ENCODE measurements at places on chromosomes 11 and 22. TPM values are rescaled to one million over a fixed set of nuclear protein-coding genes. Genes with fewer than 3 reads are reported as not detected.
A peak's percentile ranks its signal among the peaks of the same experiment; 100 is the strongest.

- DNase-seq, result no peak
These were observed 203.1 kb upstream of the MTMR2 start for GRCh38 chr11:96126917-96127595.

Gene TRIM34
- 2.7 TPM for polyA plus RNA-seq

- no peak for DNase-seq
These were observed 32.2 kb upstream of the PLET1 start for GRCh38 chr11:112292785-112293407.

- no peak for DNase-seq
These were observed 4.0 kb downstream of the POGLUT3 start for GRCh38 chr11:108494182-108494581.

Gene SEPTIN3
- 1.6 TPM for polyA plus RNA-seq

DNA sequence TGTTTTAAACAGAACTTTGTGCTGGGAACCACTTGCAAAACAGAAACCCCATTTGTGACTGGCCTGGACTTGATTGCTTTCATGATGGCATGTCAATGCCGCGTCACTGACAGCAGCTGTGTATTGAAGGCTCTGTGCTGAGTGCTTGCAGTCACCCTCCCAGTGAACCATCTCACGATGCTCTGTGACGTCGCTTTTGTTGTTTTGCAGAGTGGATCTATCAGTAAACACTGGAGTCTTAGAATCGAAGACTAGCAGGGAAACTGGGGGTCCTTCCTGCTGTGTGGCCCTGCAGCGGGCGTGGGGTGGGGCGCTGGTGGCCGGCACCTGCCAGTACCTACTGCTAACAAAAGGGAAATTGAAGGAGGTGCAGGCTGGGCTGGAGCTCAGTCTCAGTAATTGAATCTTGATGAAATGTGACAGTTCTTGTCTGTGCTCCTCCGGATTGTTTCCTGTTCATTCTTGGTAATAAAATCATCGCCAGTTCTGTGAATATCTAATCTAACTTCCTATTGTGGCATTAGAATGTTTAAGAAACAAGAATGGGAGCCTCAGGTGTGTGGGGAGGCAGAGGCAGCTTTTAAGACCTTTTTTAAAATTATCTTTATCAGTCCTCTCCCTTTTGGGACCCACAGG lies 50.5 kb upstream of the PARVG start:
- DNase-seq, result no peak

DNA sequence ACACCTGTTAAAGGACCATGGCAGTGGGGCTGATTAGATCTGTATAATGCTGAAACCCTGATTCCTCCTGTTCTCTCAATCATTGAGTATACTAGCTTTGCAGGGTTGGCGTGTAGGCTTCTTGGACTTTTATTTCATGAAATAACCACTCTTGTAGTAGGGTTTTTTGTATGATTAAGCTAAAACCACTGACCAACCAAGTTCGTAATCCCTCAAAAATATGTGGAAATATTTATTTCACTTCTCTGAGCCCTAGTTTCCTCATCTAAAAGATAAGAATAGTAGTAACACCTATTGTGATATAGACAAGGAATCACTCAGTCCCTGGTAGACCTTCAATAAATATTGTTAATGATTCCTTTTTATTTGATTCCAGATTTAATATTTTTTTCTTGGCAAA lies 4.2 kb downstream of the API5 start:
- DNase-seq, result no peak

Gene SEC14L6
- not detected for polyA plus RNA-seq

DNA sequence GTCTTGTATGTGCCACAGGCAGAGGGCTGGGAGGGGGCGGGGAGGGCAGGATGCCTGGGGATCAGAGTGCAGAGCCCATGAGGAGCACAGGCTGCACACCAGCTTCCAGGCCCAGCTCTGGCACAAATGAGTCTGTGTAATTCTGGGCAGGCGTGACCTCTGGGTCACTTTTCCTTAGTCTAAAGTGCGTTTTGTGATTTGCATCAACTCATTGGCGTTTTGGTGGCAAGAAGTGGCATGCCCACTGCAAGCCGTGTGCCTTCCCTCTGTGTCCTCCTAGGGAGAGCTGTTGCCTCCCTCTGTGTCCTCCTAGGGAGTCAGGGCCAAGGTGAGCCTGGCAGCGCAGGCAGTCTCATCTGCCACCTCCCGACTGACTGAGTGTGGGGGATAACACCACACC lies 17.2 kb downstream of the CHADL start:
- DNase-seq, result no peak

Gene C1QTNF4
- polyA plus RNA-seq, result 0.50 TPM

GRCh38 chr11:114262681-114263512 lies 33.3 kb upstream of the NNMT start:
- DNase-seq, result peak; percentile 71

DNA sequence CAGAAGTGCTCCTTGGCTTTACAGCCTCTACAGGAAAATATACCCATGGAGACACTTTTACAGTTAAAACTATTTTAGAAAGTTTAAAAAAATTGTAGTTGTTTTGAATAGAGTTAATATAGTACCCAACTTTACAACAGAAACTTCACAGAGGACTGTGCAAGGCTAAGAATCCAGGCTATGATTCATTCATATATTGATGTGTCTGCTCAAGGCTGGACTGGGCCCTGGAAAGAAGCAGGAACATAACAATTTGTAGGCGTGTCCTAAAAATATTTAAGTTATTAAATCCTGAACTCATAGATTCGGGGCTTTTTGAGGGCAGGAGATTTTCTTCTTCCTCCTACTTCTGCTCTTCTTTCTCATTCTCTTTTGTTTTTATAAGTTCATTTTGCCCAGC lies 291.5 kb upstream of the CCDC179 start:
- no peak for DNase-seq

Gene OR2AT4
- polyA plus RNA-seq, result not detected

- no peak for DNase-seq
These were observed 3.5 kb downstream of the SYVN1 start for GRCh38 chr11:65130631-65131416.

DNA sequence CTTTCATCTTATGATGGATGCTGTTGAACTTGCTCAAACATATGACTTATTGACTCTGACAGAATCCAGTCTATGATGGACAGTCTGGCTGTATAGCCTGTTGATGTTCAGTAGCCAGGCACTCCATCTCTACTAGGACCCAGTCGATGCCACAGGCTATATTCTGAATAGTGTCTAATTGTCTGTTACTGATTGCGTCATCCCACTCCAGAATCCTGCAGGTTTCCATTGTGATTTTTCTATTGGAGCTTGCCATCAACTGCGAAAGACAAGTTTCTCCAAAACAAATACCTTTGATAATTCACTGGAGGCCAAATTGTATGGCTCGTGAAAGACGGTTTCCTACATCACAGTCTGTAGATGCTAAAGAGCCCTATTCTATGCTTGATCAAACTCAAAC lies 481.7 kb upstream of the CHORDC1 start:
- no peak for DNase-seq

- DNase-seq, result no peak
These were observed 3.4 kb upstream of the ADAMTS8 start for GRCh38 chr11:130431801-130432200.

GRCh38 chr22:45717789-45718188 lies 46.2 kb downstream of the ATXN10 start:
- DNase-seq, result no peak

DNA sequence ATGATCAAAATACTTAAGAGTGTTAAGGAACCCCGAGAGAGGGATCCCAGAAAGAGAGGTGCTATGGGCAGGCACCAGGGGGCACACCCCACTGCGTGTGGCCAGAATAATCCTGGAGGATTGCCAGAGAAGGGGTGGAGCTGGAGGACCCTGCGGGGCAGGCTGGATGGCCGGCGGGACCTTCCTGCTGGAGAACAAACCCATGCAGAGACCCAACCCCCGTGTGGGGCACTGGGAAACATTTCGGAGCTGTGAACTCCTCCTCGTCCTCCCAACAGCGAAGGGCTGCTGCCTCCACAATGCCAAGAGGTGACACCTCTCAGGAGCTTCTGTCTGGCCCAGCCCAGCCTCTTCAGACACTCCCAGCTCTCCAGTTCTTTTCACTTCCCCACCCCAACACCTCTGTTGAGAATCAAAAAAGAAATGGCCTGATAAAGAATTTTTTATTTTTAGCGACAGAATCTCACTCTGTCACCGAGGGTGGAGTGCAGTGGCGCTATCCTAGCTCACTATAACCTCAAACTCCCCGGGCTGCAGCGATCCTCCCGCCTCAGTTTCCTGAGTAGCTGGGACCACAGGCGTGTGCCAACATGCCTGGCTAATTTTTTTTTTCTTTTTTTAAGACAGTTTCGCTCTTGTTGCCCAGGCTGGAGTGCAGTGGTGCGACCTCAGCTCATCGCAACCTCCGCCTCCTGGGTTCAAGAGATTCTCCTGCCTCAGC lies 25.6 kb downstream of the RHOD start:
- DNase-seq, result peak; percentile 65

- no peak for DNase-seq
These were observed 12.6 kb downstream of the LMO1 start for GRCh38 chr11:8250981-8251615.

- DNase-seq, result no peak
These were observed 39.5 kb downstream of the MTMR2 start for GRCh38 chr11:95884376-95884775.

- peak; percentile 13 for DNase-seq
These were observed 55.5 kb upstream of the SLC5A12 start for GRCh38 chr11:26777372-26777808.

GRCh38 chr11:8745431-8746253 lies 63.0 kb downstream of the RPL27A start:
- no peak for DNase-seq

- DNase-seq, result no peak
These were observed 35.5 kb upstream of the RASL10A start for GRCh38 chr22:29351042-29351441.

DNA sequence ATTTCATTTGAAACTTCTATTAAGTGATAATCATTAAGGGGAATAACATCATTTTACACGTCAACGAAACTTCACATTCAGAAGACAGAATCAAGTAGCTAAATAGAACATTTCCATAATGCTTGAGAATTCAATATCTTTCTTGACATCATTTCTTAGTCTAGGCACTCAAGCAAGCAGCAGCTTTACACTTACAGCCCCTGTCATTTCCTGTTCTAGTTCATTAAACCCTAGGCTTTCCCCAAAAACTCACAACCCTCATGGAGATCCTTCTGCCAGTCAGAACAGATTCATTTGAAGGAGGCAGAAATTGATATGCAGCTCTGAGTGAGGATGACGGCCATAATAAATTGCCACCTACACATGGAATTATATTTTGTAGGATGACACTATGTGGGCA lies 5.3 kb upstream of the HORMAD2 start:
- no peak for DNase-seq

Gene OR6T1
- polyA plus RNA-seq, result not detected

DNA sequence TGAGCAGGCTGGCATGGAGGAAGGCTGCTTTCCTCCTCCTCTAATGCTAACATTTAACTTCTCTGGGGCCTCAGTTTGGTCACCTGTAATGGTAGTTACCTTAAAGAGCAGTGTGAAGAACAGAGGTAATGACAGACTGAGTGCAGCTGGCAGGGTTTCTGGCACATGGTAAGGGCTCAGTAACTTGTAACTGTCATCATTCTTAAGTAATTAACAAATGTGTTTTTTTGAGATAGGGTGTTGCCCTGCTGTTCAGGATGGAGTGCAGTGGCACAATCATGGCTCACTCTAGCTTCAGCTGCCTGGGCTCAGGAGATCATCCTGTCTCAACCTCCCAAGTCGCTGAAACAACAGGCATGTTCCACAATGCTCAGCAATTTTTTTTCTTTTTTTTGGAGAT lies 242.0 kb upstream of the SYN3 start:
- DNase-seq, result no peak

DNA sequence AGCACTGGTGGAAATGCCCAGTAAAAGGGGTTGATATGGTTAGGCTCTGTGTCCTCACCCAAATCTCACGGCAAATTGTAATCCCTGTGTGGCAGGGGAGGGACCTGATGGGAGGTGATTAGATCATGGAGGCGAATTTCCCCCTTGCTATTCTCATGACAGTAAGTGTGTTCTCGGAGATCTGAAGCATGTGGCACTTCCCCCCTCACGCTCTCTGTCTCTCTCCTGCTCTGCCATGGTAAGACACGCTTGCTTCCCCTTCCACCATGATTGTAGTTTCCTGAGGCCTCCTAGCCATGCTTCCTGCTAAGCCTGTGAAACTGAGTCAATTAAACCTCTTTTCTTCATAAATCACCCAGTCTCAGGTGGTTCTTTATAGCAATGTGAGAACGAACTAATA lies 37.4 kb downstream of the PACSIN2 start:
- DNase-seq, result no peak

GRCh38 chr11:42237701-42238235 lies 778.3 kb upstream of the LRRC4C start:
- DNase-seq, result no peak
